ENCODE measurements at places on chromosomes 1 and 21. TPM values are rescaled to one million over a fixed set of nuclear protein-coding genes. Genes with fewer than 3 reads are reported as not detected.

GRCh38 chr1:101241485-101242225 lies 4.8 kb downstream of the S1PR1 start:
- H3K36me3 ChIP-seq = peaks cover 69% of the 10 kb centered on the region
- DNase-seq = no peak
- H3K27me3 ChIP-seq = no peaks in the 10 kb centered on the region
- H3K27ac ChIP-seq = peak overlapping the region; percentile 5
- peaks cover 40% of the 10 kb centered on the region for H3K4me1 ChIP-seq

- H3K36me3 ChIP-seq = no peaks in the 10 kb centered on the region
- DNase-seq = no peak
- no peak overlapping the region for H3K27ac ChIP-seq
- H3K27me3 ChIP-seq = peaks cover 18% of the 10 kb centered on the region
- H3K4me3 ChIP-seq = no peak overlapping the region
Measured at GRCh38 chr1:202233804-202234203, 40.2 kb downstream of the LGR6 start.

DNA sequence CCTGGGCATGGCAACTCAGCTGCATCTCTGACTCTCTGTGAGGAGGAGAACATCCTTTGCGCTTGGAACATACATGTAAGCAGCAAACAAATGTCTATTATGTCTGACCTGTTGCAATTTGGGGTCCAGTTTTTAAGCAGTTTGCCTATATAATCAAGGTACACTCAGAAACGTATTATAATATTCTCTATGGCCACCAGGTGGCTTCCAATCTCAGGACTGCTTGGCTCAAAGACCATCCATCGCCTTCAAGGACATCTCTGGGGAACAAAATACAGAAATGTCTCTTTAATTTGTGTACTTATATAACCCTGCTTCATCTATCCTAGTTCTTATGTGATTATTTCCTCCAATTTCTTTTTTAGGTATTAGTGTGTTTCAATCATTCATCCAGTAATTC lies 227.2 kb downstream of the OLFM3 start:
- no peak overlapping the region for H3K4me3 ChIP-seq
- H3K36me3 ChIP-seq = no peaks in the 10 kb centered on the region
- no peak for DNase-seq

GRCh38 chr1:209104646-209105045 lies 478.9 kb upstream of the CAMK1G start:
- no peaks in the 10 kb centered on the region for H3K4me1 ChIP-seq
- DNase-seq = no peak

DNA sequence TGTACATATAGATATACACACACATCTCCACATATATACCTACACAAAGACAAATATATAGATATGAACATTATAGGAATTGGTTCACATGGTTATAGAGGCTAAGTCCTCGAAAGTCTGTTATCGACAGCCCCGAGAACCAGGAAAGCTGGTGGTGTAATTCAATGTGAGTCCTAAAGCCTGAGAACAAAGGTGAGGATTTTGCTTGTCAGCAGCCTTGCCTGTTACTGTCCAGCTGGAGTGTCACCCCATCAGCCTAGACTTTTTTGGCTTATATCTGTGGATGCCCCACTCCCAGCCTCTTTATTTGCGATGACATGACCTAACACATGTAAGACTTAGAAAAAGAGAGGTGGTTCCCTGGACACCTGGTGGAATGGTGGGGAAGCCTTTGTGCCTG lies 97.0 kb downstream of the GIPC2 start:
- no peak for DNase-seq
- peaks cover 18% of the 10 kb centered on the region for H3K4me1 ChIP-seq
- peak overlapping the region; percentile 30 for H3K27ac ChIP-seq
- peaks cover 3% of the 10 kb centered on the region for H3K27me3 ChIP-seq

GRCh38 chr1:6554031-6554906 lies at the start of gene NOL9:
Gene NOL9 (minus strand): TSS chr1:6554513. CDS start chr1:6554502, 11 bp downstream.
- peak within 1 kb of the TSS; percentile 87 for H3K4me3 ChIP-seq
- H3K4me1 ChIP-seq = peaks cover 15% of the 10 kb centered on the region
- peak; percentile 95 for DNase-seq
- peak within 1 kb of the TSS; percentile 77 for H3K27ac ChIP-seq
- no peaks in the 10 kb centered on the region for H3K27me3 ChIP-seq

GRCh38 chr1:117795190-117795589 lies 134.2 kb downstream of the GDAP2 start:
- no peak overlapping the region for H3K27ac ChIP-seq
- no peaks in the 10 kb centered on the region for H3K36me3 ChIP-seq
- no peaks in the 10 kb centered on the region for H3K27me3 ChIP-seq
- no peak for DNase-seq

- peak overlapping the region; percentile 38 for H3K4me3 ChIP-seq
- H3K4me1 ChIP-seq = peaks cover 37% of the 10 kb centered on the region
- H3K27ac ChIP-seq = peak overlapping the region; percentile 84
- peak; percentile 25 for DNase-seq
- no peaks in the 10 kb centered on the region for H3K36me3 ChIP-seq
- H3K27me3 ChIP-seq = no peaks in the 10 kb centered on the region
Measured at GRCh38 chr1:40795811-40796586, 12.4 kb downstream of the KCNQ4 start.

DNA sequence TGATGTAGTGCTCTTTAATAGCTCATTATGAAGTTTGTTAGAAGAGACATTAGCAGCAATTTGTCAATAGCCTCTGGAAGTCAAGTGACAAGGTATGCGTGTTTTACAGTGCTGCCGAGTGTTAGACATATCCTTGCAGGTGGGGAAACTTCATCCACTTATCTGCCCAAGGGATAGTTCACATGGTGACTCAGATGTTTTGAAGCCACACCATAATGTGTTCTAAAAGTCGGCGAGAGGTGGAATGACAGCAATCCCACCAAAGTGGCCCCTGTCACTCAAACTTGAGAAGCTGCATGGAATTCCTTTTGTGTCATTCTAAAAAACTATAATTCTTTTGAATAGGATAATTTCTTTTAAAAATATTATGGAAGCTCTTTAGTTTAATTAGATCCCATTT lies 98.1 kb downstream of the RUNX1 start:
- H3K36me3 ChIP-seq = peaks cover 28% of the 10 kb centered on the region
- H3K4me1 ChIP-seq = peaks cover 61% of the 10 kb centered on the region
- no peak overlapping the region for H3K27ac ChIP-seq
- no peak overlapping the region for H3K4me3 ChIP-seq
- H3K27me3 ChIP-seq = no peaks in the 10 kb centered on the region

- peaks cover 35% of the 10 kb centered on the region for H3K4me1 ChIP-seq
- H3K36me3 ChIP-seq = peaks cover 21% of the 10 kb centered on the region
- no peaks in the 10 kb centered on the region for H3K27me3 ChIP-seq
- no peak overlapping the region for H3K4me3 ChIP-seq
- no peak overlapping the region for H3K27ac ChIP-seq
- DNase-seq = no peak
Measured at GRCh38 chr1:155529929-155530328, 32.7 kb downstream of the ASH1L start.

GRCh38 chr1:169812131-169812530 lies 17.4 kb upstream of the METTL18 start:
- H3K27me3 ChIP-seq = no peaks in the 10 kb centered on the region
- peaks cover 1% of the 10 kb centered on the region for H3K4me1 ChIP-seq
- H3K27ac ChIP-seq = no peak overlapping the region
- H3K36me3 ChIP-seq = peaks cover 35% of the 10 kb centered on the region
- no peak overlapping the region for H3K4me3 ChIP-seq
- no peak for DNase-seq

GRCh38 chr1:53405737-53406136 lies 53.5 kb upstream of the DMRTB1 start:
- no peaks in the 10 kb centered on the region for H3K27me3 ChIP-seq
- no peak for DNase-seq
- H3K4me3 ChIP-seq = no peak overlapping the region
- peaks cover 8% of the 10 kb centered on the region for H3K4me1 ChIP-seq
- H3K27ac ChIP-seq = no peak overlapping the region

DNA sequence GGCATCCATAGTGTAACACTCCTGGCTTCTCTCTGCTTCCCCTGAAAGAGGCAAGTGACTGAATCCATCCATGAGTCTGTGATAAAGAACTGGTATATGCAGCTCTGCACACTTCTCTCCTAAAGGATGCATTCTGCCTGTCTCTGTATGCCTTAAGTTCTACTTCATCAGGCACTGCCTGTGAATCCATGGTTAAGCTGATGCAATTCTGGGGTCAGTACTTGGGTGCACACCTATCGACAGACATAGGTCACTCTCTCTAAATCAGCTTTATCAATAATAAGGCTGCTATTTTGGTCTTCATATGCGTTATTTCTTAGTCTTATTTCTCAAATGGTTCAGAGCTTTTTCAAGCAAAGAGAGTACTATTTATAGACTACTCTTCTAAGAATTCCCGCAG lies 32.7 kb upstream of the PTP4A2 start:
- no peaks in the 10 kb centered on the region for H3K36me3 ChIP-seq
- no peaks in the 10 kb centered on the region for H3K27me3 ChIP-seq
- no peak for DNase-seq
- H3K27ac ChIP-seq = no peak overlapping the region
- H3K4me3 ChIP-seq = no peak overlapping the region

- peak overlapping the region; percentile 95 for H3K27ac ChIP-seq
- H3K36me3 ChIP-seq = peaks cover 50% of the 10 kb centered on the region
- DNase-seq = no peak
- peak overlapping the region; percentile 93 for H3K4me3 ChIP-seq
- H3K27me3 ChIP-seq = no peaks in the 10 kb centered on the region
Measured at GRCh38 chr1:89633800-89634625, 1.1 kb downstream of the LRRC8C start.

DNA sequence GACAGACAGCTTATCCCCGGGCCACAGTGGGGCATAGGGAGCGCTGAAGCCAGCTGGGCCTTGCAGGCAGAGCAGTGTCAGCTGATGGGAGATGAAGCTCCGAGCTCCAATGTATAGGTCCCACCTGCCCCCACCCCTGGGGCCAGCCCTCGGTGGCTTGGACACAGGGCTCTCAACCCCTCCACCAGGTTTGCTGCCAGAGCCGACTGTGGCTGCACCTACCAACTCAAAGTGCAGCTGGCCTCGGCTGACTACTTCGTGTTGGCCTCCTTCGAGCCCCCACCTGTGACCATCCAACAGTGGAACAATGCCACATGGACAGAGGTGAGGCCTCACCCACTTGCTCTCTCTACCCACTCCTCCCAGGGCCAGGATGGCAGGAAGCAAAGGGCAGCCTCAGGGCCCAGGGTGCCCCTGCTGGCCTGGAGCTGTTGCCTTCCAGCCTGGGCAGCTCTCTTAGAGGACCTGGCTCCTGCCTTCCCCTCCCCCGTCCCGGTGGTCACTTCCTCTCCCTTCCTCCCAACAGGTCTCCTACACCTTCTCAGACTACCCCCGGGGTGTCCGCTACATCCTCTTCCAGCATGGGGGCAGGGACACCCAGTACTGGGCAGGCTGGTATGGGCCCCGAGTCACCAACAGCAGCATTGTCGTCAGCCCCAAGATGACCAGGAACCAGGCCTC lies 7.7 kb downstream of the MAD2L2 start:
- H3K27me3 ChIP-seq = no peaks in the 10 kb centered on the region
- H3K36me3 ChIP-seq = peaks cover 2% of the 10 kb centered on the region
- no peak overlapping the region for H3K4me3 ChIP-seq
- DNase-seq = no peak
- H3K27ac ChIP-seq = no peak overlapping the region

DNA sequence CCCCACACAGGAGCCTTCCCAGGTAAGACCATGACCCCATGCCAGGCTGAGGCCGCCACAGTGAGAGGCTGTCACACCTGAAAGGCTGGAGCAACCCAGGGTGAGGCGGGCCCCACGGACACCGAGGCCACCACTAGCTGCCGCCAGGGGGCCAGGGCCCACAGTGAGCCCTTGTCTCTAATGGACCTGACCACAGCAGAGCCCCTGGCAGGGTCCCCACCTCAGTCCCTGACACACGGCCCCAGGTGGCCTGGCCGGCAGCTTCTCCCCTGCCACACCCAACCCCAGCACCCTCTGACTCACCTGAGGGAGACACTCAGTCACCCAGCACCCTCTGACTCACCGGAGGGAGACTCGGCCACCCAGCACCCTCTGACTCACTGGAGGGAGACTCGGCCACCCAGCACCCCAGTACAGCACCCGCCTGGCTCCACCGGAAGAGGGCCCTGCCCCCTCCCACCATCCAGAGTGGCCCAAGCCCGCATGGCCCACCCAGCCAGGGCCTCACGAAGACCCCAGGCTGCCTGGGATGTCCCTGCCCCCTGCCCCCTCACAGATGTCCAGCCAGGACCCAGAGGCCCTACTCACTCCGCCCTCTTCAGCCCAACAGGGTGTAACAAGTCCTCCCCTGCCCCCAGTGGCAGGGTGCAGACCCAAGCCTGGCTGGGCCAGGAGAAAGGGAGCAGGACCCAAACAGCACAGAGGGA lies 4.4 kb downstream of the DVL1 start:
- H3K4me1 ChIP-seq = peaks cover 5% of the 10 kb centered on the region
- no peak overlapping the region for H3K27ac ChIP-seq
- H3K4me3 ChIP-seq = no peak overlapping the region
- H3K36me3 ChIP-seq = peaks cover 11% of the 10 kb centered on the region

GRCh38 chr1:4636186-4636585 lies 18.2 kb upstream of the AJAP1 start:
- H3K4me3 ChIP-seq = no peak overlapping the region
- H3K4me1 ChIP-seq = no peaks in the 10 kb centered on the region
- no peak for DNase-seq

- DNase-seq = no peak
- no peaks in the 10 kb centered on the region for H3K27me3 ChIP-seq
- no peak overlapping the region for H3K4me3 ChIP-seq
Measured at GRCh38 chr1:151867321-151867720, 13.8 kb upstream of the THEM5 start.

The S100B gene
- 10.5 TPM for total RNA-seq

The FNDC10 gene
- 2.9 TPM for total RNA-seq

The CHAF1B gene
- total RNA-seq = 35.6 TPM

The POU3F1 gene
- total RNA-seq = 0.10 TPM

The HCN3 gene
- total RNA-seq = 1.6 TPM

The AZIN2 gene
- total RNA-seq = 3.6 TPM
